Fibroblast of mammary gland (primary cell): ENCODE measurements at places on chromosomes 4 and X.

- peak; percentile 37 for DNase-seq
These were observed 2366.3 kb downstream of the PCDH7 start for GRCh38 chr4:33086331-33086925.

DNA sequence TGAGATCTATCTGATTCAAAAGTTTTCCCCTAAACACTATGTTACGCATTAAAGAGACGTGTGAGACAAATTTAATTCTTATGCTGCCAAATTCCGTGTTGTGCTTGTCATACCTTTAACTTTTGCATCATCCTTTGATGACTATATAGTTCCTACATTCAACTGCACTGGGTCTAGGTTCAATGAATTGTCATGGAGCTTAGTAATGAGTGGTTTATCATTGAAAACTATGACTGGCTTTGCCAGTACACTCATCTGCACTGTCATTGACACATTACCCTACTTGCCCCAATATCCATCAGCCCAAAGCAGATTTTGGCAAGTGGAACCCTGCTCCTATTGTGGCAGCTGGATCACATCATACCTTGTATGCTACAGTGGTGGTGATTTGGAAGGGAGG is 882.9 kb upstream of the SLIT2 start:
- DNase-seq: peak; percentile 30

DNA sequence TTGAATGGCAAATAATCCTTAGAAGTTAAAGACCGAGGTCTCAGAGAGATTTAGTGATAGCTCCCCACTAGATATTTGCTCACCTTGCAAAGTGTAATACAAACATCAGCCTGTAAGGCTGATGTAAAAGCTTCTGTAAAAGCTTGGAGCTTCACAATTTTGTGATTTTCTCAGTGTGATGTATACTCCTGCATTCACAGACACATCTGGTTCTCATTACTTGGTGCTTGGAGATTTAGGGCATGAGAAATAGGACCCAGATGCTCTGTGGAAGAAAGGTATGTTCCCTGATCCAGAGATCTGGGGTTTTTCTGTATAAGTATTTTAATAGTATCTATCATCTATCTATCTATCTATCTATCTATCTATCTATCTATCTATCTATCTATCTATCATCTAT is 1664.3 kb downstream of the C4orf33 start:
- no peak for DNase-seq

GRCh38 chr4:169337510-169337909 is 66.8 kb upstream of the SH3RF1 start:
- peak; percentile 88 for DNase-seq

DNA sequence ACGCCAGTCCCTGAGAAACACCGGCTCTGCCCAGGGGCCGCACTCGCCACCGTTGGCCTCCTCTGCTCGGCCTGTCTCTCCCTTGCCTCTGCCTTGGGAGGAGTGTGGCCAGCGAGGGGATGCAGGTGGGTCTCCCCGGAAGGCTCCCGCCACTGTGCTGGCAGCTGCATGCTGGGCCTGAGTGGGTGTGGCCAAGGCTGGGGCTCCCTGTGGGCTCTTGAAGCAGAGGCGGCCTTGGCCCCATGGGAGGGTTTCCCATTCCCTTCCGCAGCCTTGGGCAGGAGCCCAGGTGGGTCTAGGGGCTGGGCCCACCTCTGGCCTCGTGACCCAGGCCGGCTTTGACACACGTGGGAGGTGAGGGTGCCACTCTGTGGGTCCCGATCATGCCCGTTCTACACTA is 19.1 kb downstream of the FGFRL1 start:
- DNase-seq: no peak

DNA sequence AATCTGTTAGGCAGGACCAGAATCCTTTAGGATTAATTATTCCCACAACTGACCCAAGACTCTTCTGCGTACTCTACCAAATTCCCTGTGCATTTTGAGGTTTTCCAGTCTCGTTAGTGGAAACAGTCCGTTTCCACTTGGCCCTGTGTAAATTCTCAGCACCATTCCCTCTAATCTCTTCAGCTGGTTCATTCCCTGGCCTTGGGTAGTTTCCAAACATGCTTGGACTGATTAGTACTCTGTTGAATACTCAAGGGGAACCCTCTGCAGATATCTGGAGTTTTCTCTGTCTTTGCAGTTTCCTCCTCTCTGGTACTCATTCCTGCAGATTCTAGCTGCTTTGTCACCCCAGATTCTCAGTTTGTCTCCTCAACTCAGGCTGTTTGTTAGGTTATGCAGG is 80.4 kb downstream of the ZFX start:
- peak; percentile 46 for DNase-seq

DNA sequence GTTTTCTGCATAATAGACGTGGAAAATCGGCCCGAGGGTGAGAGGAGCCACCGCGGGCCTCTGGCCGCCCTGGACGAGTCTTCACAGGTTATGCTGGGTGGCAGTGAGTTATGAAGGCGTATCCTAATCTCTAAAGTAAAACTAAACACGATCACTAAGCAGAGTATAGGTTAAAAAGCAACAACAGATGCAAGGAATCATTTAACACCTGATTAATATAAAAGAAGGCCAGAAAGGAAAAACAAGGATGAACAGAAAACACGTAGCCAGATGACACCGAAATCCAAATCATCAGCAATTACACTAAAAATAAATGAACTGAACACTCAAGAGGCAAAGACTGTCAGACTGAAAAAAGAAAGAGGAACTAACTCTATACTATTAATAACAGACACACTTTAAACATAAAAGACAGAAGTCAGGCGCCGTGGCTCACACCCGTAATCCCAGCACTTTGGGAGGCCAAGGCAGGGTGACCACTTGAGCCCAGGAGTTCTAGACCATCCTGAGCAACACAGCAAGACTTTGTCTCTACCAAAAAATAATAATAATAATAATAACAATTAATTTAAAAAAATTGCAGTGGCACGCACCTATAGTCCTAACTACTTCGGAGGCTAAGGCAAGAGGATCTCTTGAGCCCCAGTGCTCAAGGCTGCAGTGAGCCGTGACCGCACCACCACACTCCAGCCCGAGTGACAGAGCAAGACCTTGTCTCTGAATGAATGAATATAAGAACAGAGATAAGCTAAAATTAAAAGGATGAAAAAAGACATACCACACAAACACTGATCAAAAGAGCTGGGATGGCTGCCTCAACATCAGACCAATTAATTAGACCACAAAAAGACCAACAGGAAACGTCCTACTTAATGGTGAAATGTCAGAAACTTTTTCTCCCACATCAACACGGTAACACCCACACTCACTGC is 30.0 kb downstream of the CTBP1 start:
- no peak for DNase-seq

- DNase-seq: no peak
These were observed 53.9 kb upstream of the DAPP1 start for GRCh38 chr4:99762728-99763127.

DNA sequence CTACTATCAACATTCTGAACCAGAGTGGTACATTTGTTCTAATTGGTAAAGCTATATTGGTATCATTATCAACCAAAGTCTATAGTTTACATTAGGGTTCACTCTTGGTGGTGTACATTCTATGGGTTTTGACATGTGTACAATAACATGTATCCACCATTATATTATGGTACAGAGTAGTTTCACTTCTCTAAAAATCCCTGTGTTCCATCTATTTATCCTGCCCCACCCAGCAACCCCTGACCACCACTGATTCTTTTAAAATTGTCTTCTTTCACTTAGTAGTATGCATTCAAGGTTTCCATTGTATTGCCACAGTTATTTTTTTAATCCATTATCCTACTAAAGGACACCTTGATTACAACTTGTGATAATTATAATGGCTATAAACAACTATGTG is 15.3 kb upstream of the TMPRSS11D start:
- DNase-seq: no peak

DNA sequence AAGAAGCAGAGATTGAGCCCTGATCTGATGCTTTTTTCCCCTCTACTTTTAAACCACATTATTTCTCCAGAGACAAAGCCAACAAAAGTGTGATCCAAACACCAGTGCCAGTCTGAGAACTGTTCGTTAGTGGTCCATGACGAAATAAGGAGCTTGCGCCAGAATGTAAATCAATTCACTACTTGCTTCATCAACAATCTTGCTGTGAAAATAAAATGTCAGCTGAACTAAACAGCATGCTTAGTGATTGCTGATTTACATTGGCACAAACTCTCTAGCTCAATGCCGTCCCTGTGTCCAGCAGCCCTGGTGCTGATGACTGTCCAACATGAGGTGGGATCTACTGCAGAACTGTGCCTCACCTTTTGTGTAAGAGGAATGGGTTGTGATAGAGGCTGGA is 71.3 kb downstream of the SOX3 start:
- no peak for DNase-seq

DNA sequence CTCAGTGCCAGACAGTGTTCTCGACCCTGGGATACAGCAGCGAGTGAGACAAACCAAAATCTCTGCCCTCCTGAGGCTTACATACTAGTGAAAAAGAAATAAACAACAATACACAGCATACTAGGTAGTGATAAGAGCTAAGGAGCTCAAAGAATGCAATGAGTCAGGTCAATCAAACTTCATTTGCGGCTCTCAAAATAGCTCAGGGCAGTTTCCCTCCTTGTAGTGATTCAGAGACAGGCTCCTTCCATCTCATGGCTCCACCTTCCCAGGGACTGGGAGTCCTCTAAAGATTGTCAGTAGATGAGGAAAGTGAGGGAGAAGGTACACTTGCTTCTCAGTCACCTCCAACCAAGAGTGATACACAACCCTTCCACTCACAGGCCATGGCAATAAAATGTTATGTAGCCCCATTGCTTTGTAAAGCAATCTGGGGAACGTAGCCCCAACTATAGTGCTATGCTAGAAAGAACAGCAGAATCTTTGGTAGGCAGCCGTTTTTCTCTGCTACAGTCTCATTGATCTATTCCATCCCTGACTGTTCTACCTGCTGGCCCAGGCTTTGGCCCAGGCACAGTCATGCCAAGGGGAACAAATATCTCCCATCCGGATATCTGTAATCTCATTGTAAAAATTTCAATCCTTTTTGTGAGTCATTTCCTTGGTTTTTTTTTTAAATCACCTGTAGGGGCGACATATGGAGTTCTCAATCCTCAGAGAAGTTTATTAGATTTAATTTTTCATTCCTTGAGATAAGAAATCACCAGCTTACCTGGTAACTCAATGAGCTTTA is 183.1 kb upstream of the S100G start:
- peak; percentile 36 for DNase-seq

GRCh38 chr4:25489253-25489797 is 112.3 kb downstream of the ANAPC4 start:
- no peak for DNase-seq

DNA sequence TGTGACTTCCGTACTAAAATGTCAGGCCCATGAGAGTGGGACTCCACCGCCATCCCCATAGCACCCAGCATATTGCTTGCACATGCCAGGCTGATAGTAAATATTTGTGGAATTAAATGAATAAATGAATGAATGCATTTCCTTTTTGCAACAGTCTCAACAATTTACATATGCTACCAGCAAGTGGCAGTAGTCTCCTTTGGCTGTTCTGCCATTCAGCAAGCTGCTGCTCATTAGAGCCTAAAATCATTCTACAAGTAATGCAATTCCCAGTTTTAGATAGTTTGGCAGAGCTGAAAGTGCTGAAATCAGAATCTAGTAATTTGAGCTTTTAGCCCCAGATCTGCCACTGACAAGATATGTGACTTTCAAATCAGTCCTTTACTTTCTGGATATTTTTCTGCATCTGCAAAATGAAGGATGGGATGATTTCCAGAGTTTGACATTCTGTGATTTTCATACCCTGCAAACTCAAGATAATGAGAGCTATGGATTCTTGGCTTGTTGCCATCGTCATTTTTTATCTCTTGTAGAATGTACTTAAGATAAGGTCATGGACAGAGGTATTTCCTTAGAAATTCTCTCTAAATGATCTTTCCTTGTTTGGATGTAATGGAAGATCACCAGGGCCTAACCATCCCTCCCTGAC is 35.7 kb upstream of the INTS6L start:
- DNase-seq: peak; percentile 51

DNA sequence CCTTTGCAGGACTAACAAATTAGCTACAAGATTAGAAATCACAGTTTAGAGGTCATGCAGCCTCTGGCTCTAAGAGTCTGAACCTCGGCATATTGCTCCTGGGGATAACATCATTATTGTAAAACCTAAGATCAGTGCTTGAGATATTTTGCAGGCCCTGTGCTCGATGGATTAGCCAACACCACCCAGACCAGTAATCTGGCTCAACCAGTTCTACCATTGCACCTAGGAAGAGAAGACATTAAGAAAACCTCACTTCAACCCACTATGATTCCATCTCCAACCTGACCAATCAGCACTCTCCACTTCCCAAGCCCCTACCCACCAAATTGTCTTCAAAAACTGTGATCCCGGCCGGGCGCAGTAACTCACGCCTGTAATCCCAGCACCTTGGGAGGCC is 43.6 kb downstream of the WFS1 start:
- no peak for DNase-seq

DNA sequence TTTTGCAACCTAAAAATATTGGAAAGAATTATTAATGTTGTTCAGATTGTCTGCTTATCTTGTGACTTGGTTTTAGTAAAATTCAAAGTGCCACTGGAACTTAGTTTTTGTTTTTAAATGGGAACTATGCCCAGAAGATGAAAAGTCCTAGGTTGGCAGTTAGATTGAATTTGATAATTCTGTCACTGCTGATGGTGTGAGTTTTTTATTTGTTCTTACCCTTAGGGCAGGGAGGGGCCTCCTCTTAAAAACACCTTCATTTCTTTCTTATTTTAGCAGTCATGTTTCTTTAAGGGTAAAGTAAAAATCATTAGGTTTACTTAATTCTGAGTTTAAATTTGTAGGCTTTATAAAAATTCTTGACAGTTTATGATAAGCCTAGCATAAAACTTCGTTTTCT is 80.6 kb downstream of the AFF1 start:
- no peak for DNase-seq

DNA sequence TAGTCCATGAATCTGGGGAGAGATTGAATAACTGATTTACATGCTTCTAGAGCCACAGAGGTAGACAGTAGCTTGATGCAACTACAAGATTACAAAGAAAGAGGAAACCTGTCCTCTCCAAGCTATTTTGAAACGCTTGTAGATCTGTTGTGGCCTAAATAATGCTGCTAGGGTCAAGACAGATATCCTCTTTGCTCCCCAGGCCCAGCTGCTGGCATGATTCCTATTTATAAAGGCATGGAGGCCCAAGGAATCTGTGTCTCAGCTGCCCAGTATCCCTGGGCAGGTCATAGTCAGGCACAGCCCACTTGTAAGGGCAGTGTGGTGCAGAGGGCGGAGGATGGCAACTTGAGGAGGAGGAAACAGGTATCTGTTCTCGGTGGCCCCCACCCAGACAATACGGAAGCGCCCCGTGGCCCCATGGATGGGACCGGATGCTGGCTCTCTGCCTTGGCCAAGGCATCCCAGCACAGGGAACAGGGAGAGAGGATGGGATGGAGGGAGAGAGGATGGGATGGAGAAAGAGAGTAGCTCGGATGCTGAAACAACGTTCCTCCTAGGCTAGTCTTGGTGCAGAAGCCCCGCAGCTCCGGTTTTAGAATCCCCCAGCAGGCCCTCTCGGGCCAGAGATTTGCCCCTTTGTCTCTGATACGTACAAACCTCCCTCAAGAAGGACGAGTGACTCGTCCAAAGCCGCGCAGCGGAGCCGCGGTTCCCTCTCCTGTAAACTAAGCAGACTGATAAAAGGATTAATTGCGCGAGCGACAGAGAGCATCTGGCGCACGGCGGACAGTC is 767 bp upstream of the SMIM20 start:
- peak; percentile 41 for DNase-seq

GRCh38 chr4:180314972-180315371 is 1928.2 kb upstream of the TENM3 start:
- no peak for DNase-seq
